ENCODE measurements at places on chromosomes 5 and 9.

DNA sequence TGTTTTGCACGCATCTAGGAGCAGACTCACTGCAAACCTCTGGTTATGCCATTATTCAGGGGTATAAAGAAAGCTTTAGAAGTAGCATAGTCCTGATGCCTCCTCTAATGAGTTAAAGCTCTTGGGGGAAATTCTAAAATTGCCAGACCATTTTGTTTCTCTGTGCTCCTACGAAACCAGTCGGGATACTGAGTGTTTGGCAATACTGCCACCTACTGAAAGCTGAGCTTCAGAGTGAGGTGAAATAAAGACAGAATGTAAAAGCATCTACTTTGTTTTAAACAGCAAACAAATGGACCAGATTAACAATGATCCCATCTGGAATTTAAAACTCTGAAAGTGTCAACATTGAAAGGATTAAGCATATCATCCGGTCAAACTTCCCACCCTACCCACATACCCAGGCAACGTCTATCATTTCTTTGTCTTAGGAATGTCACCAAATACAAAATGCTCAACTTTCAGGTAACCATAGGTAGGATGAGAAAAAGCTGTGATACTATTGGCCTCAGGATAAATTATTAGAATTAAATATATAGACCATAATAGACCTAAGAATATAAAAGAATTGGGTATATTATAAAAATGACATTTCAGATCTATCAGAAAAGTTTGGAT is 77.8 kb upstream of the SHISAL2B start:
- no peak for DNase-seq

- DNase-seq: no peak
These were observed 336.8 kb upstream of the RFX3 start for GRCh38 chr9:3862561-3862960.

DNA sequence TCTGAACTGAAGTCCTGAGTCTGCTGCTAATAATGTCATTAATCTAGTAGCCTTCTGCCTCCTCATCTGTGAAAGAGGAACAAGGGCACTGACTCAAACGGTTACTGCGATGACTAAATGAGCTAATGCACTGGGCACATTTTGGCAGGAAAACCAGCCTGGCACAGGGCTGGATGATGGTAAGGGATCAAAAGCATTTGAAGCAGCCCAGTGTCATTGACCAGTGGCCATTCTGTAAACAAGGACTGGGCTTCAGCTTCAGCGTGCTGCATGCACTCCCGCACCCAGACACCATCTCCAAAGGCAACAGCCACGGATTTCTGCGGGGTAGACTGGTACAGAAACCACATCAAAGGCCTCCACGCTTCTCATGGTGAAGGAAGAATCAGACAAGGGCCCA is 8.0 kb downstream of the GCNT4 start:
- no peak for DNase-seq

- DNase-seq: no peak
These were observed 174.3 kb downstream of the TRPM3 start for GRCh38 chr9:70947086-70947485.

DNA sequence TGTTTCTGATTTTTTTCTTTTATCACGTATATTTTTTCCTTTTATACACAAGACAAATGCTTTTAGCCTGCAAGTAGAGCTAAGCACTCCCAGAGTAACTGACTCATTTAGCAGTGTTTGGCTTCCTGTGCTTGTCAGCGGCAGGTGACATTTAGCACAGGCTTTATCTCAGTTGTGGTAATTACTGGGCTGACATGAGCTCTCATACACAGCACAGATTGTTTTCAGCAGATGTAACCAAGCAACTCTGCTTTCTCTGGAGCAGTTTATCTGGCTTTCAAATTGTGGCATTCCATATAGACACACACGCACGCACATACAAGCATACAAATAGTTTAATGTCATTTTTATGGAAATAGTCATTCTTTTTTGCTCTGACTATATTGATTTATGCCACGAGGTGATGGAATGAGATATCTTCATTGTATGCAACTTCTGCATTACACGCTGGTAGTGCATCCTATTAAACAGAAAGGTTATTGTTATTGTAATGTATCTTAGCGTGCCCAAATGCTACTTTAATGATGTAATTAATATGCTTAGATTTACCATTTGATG is 379.0 kb upstream of the GRAMD2B start:
- DNase-seq: no peak

DNA sequence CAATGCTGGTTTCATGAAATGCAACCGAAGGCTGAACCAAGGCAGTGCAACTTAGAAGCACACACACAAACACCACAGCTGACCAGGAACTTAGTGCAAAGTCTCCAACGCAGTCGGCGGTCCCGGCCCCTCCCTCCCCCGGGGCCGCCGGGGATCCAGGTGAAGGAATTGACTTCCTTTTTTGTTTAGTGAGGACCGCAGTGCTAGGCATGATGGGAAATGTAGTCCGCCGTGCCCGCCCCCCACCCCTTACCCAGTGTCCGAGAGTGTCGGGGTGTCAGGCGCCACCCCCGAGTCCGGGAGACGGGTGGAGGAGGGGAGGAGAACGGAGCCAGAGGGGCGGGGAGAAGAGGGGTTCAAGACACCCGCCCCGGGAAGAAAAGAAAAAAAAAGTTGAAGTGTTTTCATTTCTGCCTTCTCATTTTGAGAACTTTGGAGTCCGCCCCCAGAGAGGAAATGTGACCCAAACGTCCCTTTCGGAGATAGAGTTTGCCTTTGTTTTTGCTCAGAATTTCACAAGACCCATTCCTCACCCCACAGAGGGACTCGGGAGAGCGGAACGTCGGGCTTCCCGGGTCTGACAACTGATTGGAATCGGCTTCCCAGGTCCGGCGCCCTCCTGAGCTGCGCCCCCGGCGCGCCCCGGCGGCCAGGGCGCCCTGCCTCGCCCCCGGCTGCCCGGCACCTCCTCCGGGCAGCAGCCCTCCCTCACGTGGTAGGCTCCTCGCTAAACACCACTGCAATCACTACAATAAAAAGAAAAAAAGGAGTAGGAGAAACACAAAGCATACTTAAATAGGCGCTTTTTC is 2.0 kb downstream of the IER5L start:
- DNase-seq: peak; percentile 91

GRCh38 chr9:119559056-119559455 is 189.8 kb upstream of the BRINP1 start:
- DNase-seq: no peak

- no peak for DNase-seq
These were observed 12.2 kb downstream of the DAB2IP start for GRCh38 chr9:121663591-121663990.

DNA sequence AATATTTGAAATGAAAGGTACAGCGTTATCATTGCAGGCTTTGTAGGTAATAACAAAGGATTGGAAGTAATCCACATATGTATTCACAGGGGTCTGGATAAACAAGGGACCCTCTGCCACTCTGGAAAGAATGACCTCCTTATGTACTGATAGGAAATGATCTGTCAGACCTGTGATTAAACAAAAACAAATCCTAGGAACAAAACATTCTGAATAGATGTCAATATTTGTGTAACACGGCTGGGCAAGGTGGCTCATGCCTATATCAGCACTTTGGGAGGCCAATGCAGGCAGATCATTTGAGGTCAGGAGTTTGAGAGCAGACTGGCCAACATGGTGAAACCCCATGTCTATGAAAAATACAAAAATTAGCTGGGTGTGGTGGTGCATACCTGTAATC is 42.3 kb downstream of the NSUN2 start:
- DNase-seq: no peak

GRCh38 chr9:27528886-27529315 is 713 bp downstream of the MOB3B start:
- DNase-seq: peak; percentile 86

GRCh38 chr9:6471231-6471850 is 58.3 kb downstream of the UHRF2 start:
- DNase-seq: no peak

- DNase-seq: no peak
These were observed 2.2 kb downstream of the ABLIM3 start for GRCh38 chr5:149143470-149143869.

- DNase-seq: no peak
These were observed 755 bp downstream of the DND1 start for GRCh38 chr5:140672455-140673186.

DNA sequence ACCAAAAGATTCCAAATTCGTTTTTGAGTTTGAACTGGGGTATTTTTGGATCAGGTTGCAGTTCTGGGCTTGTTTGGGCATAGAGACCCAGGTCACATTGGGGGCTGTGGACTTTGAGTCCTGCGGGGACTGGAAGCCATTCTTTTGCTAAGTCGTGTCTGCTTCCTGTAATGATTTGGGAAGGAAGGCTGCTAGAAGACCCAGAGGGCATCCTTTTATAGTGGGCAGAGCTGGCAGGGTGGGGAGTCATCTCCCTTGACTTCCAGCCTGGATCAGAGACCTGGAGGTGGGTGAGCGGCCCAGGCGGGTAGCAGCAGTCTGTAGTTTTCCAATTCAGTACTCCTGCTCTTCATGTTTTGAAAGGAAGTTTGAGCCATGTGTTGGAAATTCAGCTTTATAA is 11.3 kb downstream of the ZNF618 start:
- no peak for DNase-seq

GRCh38 chr5:61076626-61077025 is 85.6 kb downstream of the SMIM15 start:
- DNase-seq: no peak

DNA sequence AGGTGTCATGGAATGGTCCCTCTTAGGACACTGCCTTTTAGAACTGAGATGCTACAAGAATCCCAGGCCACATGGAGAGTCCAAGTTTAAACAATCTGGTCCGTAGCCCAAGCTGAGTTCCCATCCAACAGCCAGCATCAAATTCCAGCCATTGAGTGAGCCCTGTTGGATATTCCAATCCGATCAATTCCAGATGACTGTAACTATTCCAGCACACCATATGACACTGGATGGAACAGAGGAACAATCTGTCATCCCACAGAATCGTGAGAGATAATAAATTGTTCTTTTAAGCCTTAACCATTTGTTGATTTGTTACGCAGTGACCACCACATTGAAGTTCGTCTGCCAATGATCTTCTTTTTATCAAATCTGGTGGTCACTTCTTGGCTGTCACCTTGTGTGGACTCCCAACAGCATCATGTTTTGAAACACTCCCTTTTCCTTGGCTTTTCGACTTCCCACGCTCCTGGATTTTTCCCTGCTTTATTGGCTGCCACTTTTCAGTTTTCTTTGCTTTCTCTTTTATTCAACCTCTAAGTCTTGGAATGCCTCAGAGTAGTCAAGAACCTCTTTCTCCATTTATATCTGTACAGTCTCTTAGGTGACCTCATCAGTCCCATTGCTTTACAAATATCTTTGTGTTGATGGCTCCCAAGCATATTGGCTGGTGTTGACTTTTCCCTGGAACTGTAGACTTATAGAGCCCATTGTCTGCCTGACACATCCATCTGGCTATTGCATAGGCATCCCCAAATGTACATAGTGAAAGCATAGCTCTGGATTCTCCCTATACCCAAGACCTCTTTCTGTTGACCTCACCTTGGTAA is 46.1 kb downstream of the TNFSF15 start:
- DNase-seq: no peak

- DNase-seq: no peak
These were observed 141.8 kb downstream of the DOCK2 start for GRCh38 chr5:169778622-169779596.

- peak; percentile 79 for DNase-seq
These were observed 40.0 kb downstream of the AMBP start for GRCh38 chr9:114037961-114038723.

- no peak for DNase-seq
These were observed 198.6 kb downstream of the MSX2 start for GRCh38 chr5:174922955-174923354.

DNA sequence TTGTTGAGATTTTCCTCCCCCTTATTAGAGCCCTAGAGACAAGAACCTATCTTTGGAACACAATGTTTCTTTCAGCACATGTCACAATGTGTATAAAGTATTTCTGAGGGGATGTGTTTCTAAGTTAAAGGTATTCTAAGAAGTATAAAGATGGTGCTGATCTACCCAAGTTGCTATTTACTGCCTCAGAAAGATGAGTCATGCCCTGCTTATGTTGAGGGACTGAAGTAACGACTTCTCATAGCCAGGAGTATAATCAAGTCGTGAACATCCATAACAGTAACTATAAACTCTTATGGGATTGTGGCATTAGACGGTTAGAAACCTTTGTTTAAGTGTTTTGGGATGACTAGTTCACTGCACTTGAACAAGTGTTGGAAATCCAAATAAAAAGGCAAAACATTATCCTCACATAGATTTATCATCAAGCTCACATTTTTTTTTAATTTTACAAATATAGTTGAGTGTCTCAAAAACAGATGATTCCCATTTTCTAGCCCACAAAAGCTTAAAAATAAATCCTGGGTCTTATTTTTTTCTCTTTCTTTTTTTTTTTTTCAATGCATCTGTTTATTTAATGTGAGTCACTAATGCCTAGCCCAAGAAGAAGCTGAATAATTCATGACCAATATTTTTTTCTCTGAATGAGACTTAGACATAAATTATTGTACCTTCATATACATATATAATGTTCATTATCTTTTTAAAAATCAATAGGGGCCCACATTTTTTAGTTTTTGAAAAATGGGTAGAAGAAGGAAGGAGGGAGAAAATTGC is 12.2 kb upstream of the TMEM252 start:
- no peak for DNase-seq

DNA sequence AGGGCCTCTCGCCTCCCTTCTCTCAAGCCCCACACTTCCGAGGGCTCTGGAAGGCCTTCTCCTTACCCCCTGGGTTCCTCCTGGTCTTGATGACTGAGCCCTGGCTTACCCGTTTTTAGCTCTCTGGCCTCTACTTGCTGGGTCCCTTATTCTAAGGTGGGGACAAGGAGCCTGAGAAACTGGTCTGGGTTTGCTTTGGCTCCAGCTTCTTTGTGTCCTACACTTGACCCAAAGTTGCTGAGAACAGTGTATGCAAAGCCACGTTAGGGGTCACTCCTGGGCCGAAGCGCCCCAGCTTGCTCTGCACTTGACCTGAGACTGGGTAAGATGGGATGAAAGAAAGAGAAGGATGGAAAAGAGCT is 788 bp downstream of the ZNF346 start:
- DNase-seq: no peak

GRCh38 chr9:33177639-33178038 is 10.5 kb upstream of the B4GALT1 start:
- no peak for DNase-seq

GRCh38 chr5:91699429-91699828 is 316.3 kb upstream of the ARRDC3 start:
- DNase-seq: no peak

DNA sequence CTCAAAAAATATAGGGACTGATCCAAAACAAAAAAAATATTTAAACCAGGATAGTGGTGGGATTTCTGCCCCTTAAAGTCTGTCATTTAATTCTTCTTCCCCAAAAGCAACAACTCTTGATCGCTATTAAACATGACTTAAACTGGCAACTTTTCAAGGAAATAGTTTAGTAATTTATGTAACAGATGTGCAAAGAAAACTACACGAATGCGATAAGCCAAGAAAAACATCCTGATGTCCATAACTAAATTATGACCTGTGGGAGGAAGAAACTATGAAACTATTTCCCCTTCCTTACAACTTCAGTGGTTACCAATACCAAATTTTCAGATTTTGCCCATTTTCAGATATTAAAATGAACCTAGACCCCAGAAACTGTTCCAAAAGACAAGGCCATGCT is 31.5 kb downstream of the CLINT1 start:
- DNase-seq: no peak

Data from suprapubic skin (tissue), 4 donors.